ENCODE measurements at places on chromosomes 6 and 20. TPM values are rescaled to one million over a fixed set of nuclear protein-coding genes. Genes with fewer than 3 reads are reported as not detected.

DNA sequence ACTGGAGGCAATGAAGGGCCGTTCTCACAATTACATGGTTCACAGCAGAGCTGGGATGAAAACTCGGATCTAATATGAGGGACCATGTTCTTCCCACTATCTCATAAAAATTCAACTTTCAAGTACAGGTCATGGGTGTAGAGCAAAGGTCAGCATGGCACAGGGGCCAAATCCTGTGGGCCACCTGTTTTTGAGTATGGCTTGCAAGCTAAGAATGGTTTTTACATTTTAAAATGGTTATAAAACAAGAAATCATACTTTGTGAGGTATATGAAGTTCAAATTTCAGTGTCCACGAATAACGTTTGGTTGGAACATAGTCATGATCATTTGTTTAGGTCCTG lies 4.6 kb downstream of the MAP3K5 start:
- DNase-seq = no peak

DNA sequence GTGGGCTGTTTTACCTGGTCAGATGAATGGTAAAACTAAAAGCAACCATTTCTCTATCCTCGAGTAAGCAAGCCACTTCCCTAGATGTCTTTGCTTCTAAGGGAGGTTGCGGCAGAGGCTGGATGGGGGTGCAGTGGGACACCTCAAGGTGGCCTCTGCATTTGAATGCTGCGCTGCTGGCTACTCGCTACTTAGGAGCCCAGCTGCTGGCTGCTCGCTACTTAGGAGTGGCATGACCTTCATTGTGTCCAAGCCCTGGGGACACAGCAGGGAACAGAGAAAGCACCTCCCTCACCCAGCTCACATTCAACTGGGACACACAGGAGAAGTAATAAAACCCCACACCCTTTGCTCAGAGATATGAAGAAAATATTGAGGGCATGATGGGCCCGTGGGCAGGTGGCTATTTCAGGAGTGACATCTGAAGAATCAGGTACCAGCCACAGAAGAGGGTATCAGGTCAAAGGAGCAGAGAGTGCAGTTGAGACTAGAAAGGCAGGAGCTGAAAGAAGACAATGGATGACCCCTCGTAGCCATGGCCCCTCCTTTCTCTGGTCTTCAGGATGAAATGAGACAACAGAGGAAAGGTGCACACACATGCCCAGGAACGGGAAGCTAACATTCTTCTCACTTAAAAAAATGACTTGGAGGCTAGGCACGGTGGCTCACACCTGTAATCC lies 149.4 kb downstream of the ZMYND8 start:
- DNase-seq = no peak

DNA sequence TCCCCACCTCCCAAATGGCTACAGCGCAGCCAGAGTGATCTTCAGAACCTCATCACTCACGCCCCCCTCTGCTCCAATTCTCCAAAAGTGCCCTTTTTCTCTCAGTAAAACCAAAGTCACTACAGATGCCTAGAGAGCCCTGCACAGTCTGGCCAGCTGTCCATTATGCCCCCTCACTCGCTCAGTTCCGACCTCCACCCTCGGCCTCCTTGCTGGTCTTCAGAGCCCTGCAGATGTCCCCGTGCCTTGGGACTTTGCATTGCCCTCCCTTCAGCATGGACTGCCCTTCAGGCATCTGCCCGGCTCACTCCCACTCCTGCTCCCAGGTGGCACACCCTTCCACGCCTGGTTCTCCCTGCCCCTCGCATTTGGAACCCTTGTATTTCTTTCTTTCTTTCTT lies 1.1 kb upstream of the RAET1E start:
- no peak for DNase-seq

- peak; percentile 10 for DNase-seq
Observed at GRCh38 chr6:31246051-31246521, 25.8 kb downstream of the HLA-C start.

DNA sequence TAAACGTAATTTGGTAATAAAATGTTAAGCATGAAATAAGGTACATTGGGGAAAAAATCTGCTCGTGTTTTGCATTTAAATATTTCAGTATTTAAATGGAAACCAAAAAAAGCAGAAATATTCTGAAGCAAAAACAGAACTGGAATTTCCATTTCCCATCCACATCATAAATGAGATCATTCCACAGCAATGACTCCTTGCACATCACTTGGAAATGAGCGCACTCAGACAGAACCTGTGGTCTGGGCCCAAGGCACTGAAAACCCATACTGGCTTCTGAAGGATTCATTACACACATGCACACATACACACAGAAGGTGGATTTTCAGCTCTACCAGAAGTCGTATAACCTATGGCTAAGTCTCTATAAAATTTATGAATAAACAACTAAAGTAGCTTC lies 174.8 kb downstream of the IBTK start:
- DNase-seq = no peak

DNA sequence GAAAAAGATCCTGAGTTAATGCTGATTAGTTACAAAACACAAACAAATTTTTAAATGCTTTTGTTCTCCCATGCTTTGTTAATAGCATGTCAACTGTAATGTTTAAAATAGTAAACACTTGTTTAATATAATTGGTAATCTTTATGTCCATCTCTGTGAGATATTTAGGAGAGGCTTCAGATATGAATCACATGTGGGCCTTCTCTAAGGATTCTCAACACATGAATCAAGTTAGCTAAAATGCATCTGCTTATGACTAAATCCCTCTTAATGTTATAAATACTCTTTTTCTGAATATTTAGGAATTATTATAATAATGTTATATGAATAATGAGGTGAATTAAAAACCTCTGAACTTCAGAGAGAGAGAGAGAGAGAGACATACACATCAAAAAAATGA lies 345.9 kb upstream of the MANEA start:
- no peak for DNase-seq

Gene SGK1
- 40.0 TPM for total RNA-seq

DNA sequence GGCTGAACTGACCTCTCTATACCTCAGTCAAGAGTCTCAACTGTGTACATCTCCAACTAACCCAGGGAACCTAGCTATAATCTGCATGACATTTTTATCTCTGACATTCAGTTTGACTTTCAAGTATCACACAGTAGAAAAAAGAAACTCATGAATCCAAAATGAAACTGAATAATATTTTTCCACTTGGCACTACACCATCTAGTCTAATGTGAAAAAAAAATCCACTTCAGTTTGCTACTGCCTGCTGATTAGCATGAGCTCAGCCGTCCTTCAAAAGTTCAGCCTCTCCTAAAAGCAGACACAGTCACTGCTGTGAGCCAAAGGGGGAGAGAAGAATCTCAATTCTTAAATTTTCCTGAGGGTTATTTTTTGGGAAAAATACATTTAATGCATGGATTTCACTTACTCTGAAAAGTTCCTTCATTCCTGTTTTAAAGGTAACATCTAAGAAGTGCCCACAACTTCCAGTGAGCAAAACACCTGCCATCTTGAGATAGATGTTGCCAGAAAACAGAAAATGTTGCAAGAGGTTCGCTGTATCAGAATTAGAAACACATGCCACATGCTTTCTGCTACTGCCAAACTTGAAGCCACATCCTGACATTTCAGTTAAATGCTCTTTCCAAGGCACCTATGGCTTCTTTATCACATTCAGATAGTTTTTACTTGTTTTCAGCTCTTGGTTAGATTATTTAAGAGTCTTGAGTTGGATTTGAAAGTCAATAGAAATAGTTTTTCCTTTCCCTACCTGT lies 95.4 kb downstream of the MKKS start:
- no peak for DNase-seq

Gene PDE7B
- total RNA-seq = not detected
